ENCODE measurements at places on chromosomes 7 and 10.

- no peak for DNase-seq
Observed at GRCh38 chr10:85420501-85421191, 945.9 kb downstream of the GRID1 start.

DNA sequence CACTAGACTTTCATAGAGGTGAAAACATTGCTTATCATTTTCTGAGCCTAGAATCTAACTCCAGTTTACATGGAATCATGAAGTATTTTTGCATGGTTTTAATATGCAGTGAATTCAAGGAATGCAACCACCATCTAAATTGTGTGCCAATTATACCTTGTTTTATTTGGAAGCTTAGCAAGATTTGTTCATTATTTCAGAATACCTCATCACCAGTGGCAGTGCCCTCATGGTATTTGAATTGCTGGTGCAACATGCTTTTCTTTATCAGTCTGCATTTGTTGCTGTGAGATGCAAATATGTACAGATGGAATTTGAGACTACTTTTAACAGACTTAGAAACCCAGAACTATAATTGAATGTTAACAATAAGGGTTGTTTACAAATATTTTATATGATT lies 18.7 kb upstream of the ZNF800 start:
- no peak for DNase-seq

DNA sequence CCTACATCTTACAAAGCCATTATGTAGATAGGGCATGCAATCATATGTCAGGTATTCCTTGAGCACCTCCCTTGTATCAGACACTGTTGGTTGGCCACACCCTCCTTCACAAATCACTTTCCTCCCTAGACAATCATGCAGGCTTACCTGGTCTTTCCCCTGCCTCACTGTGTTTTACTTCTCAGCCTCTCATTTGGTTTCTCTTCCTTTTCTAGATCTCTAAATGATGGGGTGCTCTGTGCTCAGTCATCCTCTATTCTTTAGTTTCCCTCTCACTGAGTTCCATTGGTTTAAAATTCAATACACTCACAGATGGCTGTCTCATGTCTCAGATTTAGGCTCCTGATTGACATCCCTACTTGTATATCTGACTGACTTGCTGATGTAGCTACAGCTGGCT lies 31.4 kb downstream of the ANK3 start:
- DNase-seq = no peak

GRCh38 chr7:122248472-122248871 lies 56.1 kb downstream of the FEZF1 start:
- no peak for DNase-seq

- DNase-seq = no peak
Observed at GRCh38 chr7:94298943-94299342, 95.8 kb upstream of the COL1A2 start.

DNA sequence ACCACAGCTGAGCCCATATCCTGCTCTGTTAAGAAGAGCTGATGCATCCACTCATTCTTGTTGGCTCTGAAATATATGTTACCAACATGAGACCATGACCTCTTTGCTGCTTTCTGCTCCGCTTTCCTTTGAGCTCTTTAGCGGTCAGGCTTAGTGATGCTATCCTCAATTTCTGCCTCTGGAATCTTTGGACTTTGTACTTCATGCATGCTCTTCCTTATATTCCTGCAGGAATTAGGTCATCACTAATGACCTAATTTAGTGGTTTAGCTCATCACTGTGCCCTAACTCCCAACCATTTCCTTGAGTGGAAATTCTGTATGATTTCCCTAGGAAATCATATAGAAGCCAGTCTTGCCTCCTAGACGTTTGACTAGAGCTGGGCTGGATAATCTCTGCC lies 119.5 kb downstream of the AOAH start:
- no peak for DNase-seq

GRCh38 chr10:5890452-5890915 lies 441 bp downstream of the FBH1 start:
- DNase-seq = peak; percentile 6

- no peak for DNase-seq
Observed at GRCh38 chr10:129785536-129785981, 178.5 kb downstream of the EBF3 start.

DNA sequence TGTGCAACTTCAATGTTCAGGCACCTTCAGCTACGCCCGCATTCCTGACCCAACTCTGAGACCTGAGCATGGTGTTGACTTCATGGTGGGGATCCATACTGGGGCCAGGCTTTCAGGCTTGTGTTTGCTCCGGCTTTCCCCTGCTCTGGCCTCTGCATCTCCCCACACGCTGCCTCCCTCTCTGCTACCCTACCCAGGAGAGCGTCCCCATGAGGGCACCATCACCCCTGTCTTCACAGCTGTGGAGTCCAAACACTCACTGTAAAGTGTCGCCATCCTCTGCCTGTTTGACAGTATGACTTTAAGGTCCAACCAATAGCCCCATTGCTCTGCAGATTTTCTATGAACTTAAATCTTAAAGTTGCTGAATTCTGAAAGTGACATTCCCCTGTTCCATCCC lies 199.0 kb upstream of the GRB10 start:
- no peak for DNase-seq

DNA sequence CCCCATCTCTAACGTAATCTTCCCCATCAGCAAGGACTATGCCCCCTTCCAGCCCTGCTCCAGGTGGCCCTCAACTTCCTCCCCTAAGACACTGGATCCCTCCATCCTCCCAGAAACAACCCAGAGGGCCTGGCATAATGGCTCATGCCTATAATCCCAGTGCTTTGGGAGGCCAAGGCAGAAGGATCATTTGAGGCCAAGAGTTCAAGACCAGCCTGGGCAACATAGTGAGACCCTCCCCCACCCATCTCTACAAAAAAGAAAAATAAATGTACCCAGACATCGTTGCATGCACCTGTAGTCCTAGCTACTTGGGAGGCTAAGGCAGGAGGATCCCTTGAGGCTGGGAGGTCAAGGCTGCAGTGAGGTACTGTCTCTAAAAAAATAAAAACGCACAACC lies 42.6 kb downstream of the TMEM130 start:
- DNase-seq = no peak

GRCh38 chr7:150753826-150754603 lies 16.8 kb downstream of the GIMAP5 start:
- DNase-seq = no peak

DNA sequence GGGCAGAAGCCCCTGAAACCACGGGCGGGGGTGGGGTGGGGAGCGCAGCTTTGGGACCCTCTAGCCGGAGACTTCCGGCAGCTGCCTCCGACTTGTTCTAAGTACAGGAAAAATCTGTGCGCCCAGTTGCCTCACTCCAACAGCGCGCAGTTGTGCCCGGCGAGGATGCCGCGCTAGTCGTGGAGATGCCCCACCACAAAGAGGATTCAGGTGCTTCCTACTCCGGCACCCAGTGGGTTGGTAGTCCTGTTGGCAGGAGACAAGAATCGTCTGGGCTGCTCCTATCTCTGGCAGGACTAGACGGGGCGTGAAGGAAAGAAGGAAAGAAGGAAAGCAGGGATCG lies 465 bp upstream of the NPY start:
- DNase-seq = no peak

- DNase-seq = no peak
Observed at GRCh38 chr10:22022257-22023032, 18.9 kb upstream of the DNAJC1 start.

- DNase-seq = no peak
Observed at GRCh38 chr7:82631998-82632397, 188.4 kb upstream of the CACNA2D1 start.
